Stimulated activated naive CD4-positive, alpha-beta T cell (primary cell): ENCODE measurements at places on chromosomes 5 and 9.

DNA sequence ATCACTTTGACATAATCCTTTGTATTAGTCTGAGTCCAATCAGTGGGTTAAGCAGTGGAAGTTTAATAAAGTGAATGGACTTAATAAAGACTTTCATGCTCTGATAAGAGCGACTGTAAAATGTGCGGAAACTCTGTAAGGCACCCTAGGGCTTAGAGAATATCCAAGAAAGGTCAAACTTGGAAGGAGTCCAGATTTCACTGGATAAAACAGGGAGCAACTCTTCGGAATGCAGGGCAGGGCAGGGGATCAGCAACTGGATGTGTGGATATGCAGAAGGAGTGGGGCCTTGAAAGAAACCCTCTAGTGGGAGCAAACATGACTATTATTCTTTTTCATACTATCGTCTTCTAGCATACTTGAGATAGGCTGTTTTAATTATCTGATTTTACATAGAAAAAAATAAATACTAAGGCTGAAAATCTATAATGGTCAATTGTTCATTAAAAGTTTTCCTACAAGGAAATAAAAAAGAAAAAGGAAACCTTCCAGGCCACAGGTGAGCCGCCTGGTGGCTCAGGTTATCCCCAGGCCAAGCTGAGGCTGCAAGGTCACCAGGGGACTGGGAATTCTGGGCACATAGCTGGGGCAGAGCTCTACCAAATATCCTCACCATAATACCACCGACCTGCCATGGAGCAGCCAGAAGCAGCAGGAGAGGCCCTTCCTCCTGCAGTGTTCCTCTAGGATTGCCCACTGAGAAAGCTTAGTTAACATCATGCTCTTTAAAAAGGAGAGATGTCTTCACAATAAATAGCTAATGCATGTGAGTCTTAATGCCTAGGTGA, 46.3 kb upstream of the CCDC112 start:
- no peak for DNase-seq

- no peak for DNase-seq
Measured at GRCh38 chr9:121308765-121309164, 40.8 kb downstream of the GSN start.

GRCh38 chr5:43227655-43228054, 35.6 kb downstream of the NIM1K start:
- no peak for DNase-seq

- no peak for DNase-seq
Measured at GRCh38 chr5:180472269-180472668, 21.9 kb upstream of the CNOT6 start.

- no peak for DNase-seq
Measured at GRCh38 chr9:32247168-32247567, 137.3 kb upstream of the ACO1 start.

- no peak for DNase-seq
Measured at GRCh38 chr9:76576344-76576743, 117.4 kb downstream of the GCNT1 start.

GRCh38 chr5:139446956-139447779, 7.8 kb upstream of the DNAJC18 start:
- DNase-seq = no peak

- DNase-seq = no peak
Measured at GRCh38 chr5:56501781-56502557, 268.8 kb upstream of the ANKRD55 start.

- no peak for DNase-seq
Measured at GRCh38 chr9:127137640-127138360, 15.4 kb upstream of the ANGPTL2 start.

- no peak for DNase-seq
Measured at GRCh38 chr5:69404659-69405330, 10.1 kb upstream of the MARVELD2 start.

GRCh38 chr9:100554935-100555401, 22.9 kb upstream of the CAVIN4 start:
- no peak for DNase-seq

- DNase-seq = no peak
Measured at GRCh38 chr5:122319897-122320296, 7.9 kb downstream of the SNCAIP start.

GRCh38 chr9:69885931-69886330, 65.3 kb downstream of the CFAP95 start:
- no peak for DNase-seq

- no peak for DNase-seq
Measured at GRCh38 chr5:1490376-1490775, 33.4 kb downstream of the LPCAT1 start.

DNA sequence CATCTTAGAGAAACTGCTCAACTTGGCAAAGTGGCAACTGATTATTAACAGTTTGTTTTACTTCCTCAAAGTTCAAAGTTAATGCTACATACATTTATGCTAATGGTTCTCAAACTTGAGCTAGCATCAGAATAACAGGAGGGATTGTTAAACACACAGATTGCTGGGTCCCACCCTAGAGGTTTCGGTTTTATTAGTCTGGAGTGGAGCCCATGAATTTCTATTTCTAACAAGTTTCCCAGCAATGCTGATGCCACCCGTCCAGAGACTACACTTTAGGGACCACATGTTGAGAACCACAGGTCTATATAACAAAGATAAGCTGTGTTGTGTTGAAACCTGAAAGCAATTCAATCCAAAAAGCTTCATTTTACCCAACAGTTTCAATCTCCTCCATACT, 95.3 kb downstream of the FBXW11 start:
- DNase-seq = no peak

DNA sequence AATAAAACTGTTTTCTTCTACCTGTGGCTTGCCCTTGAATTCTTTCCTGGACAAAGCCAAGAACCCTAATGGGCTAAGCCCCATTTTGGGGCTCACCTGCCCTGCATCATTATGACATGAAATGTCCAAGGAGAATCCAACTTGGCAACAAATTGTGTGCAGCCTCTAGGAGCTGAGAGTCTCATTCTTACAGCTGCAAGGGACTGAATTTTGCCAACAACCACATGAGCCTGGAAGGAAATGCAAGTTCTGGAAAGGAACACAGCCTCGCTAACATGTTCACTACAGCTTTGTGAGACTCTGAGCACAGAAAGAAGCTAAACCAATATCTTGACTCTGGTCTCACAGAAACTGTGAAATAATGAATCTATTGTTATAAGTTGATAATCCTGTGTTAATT, 94.8 kb upstream of the CDH12 start:
- DNase-seq = no peak

- no peak for DNase-seq
Measured at GRCh38 chr5:171268700-171269620, 40.1 kb upstream of the TLX3 start.

GRCh38 chr5:78698191-78698791, 49.7 kb upstream of the LHFPL2 start:
- DNase-seq = no peak

DNA sequence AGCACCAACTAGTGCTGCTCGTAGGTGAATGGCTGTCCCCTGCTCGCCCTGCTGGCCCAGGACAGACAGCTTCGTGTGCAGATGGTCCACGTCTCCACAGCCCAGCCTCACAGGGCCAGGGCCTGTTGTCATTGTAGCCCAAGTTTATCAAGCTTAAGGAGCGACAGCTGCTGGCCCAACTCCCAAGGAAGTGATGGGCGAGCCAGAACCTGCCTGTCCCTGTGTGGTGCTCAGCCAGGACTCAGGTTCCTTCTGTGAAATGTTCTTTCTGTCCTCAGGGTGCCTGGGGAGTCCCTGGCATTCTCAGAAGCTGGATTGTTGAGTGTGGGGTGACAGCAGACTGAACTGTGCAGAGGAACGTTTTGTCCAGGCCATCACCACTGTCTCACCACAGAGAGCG, 16.4 kb downstream of the TRIP13 start:
- no peak for DNase-seq

DNA sequence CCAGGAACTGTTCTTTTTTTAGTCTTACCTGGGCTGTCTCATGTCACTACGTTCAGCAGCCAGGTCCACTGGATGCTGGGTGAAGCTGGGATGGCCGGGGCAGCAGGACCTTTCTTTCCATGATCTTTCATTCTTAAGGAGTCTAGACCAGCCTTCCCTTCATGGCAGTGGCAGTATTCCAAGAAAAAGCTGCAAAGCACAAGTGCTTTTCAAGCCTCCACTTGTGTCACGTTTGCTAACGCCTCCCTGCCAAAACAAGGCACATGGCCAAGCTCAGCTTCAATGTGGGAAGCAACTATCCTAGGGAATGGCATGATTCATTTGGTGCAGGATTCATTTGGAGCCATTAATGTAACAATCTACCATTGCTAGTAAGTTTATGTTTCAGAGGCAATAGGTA, 94.8 kb downstream of the RCL1 start:
- no peak for DNase-seq

GRCh38 chr5:176955895-176956294, 50.7 kb downstream of the UIMC1 start:
- no peak for DNase-seq

DNA sequence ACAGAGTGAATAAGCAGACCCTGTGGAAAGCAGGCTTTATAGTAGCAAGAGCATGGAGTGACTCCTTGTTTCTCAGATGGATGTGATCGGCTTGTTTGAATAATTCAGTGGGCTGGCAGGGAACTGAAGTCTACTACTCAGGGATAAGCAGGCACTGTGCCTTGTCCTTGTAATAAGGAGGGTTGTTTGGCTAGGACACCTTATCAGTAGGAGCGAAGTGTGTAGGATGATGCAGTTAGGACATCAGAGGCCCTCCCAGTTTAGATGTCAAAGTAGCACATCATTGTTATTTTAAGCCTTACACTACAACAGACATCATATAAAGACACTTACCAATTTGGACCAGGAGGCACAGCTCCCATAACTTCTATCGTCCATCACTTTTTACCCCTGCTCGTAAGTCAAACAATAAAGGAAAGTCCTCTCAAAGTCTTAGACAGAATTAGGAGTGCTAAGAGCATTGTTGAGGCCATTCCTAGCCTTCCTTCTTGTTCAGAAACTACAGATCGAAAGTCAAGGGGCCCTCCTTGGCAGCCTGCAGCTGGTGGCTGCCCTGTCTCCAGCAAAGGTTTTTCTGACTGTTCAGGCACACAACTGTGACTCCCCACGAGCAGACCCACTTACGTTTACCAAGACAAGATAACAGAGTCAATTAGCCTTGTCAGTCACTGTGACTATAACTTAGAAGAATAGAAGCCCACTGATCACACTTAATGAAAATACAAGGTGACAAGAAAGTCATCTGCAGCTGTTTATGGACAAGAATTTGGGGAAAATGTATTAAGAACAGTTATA, 218.6 kb downstream of the SNX18 start:
- DNase-seq = no peak

- DNase-seq = no peak
Measured at GRCh38 chr9:135827301-135827700, 80.0 kb downstream of the CAMSAP1 start.

DNA sequence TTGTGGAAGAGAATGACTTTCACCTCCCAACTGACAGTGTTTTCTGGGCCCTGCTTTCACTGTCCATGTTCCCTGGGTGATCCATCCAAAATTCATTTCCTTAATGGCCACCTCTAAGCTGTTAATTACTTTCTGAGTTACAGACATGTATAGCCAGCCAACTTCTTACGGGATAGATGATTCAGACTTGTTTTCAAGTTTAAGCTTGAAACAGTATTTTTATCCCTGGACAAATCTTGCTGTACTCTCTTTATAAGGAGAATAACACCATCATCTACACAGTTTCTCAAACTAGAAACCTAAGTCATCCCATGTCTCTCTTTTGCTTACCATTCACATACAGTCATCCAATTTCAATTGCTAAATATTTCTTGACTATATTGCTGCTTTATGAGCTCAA, 6.9 kb downstream of the FAM174A start:
- no peak for DNase-seq
